ENCODE measurements at places on chromosomes 11 and 22.

DNA sequence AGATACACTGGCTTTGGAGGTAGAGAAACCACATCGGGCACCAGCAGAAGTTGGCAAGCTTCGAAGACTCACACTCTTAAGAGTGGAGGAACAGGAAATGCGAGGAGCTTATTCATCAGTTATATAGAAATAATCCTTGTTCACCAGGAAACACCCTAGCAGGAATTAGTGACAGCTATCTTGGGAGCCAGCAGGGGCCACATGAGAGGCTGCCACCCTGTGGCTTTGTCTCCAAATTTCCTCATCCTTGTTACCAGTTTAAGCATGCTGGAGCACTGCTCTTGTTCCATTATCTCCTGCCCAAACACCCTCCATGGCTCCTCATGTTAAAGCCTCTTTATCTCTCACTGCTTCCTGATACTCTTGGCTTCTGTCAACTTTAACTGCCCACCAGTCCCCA lies 131.0 kb downstream of the PLEKHA7 start:
- no peak for DNase-seq

- peak; percentile 81 for DNase-seq
Observed at GRCh38 chr11:1669546-1670218, 27.3 kb upstream of the KRTAP5-6 start.

DNA sequence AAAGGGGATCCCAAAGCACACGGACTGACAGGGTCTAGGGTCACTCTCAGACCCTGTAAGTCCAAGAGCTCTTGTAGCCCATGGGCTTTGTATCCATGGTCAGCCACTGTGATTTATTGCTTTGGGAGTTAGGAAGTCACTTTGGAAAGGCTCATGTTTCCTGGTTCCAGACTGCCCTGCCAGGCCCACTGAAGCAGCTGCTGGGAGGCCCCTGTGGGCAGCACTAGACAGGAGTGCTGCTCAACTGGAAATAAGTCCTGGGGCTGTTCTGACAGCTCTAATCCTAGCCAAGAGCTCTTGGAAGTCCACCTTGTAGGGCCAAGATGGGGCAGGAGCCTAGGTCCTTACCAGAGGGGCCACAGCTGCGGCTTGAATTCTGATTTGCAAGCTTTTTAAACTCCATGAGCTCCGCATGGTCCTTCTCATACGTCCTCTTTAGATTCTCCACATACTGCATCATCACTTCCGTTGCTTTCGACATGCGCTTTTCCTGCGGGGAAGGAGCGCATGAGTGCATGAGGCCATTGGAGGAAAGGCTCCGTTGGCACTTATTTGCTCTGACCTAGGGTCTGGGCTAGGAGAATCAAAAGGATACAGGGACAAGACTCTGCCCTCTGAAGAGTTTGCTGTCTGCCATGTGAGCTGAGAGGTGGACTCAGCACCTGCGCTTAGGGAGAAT lies 32.2 kb upstream of the LYVE1 start:
- DNase-seq = no peak

GRCh38 chr11:123257370-123257769 lies 62.3 kb upstream of the CLMP start:
- DNase-seq = no peak

DNA sequence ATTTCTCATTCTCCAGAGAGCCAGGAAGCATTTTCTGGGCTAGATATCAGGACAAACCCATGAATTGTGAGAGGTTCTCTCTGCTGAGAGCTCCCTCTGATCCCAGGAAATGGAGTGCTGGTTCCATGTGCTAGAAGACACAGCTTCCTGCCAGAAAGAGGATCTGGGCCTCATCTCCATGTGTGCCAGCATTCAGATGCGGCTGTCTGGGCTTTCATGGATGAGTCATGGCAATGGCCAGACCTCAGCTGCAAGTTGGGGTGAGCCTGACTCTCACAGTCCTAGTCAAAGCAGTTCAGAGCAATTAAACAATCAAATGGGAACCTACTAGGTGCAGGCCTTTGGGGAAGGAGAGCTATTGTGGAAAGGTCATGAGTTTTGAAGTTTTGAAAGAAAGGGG lies 82.3 kb upstream of the EED start:
- no peak for DNase-seq

GRCh38 chr11:35165423-35166368 lies 26.7 kb downstream of the CD44 start:
- DNase-seq = no peak

- DNase-seq = no peak
Observed at GRCh38 chr11:2975594-2975993, 16.5 kb downstream of the NAP1L4 start.

DNA sequence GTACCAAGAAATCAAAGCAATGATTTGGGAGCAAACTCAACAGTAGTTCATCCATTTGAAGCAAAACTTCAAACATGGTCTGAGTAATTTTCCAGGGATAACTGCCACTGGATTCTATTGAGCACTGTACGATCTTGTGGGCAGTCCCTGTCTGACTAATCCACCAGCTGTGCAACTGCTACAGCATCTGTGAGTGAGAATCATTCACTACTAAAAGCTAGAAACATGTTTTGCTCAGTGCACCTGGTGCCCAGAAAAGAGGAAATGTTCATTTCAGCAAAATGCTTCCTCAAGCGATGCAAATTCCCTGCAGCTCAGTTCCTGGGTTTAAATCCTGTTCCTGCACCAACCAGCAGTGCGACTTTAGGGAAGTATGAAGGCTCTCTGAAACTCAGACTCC lies 1077.9 kb downstream of the DLG2 start:
- no peak for DNase-seq

DNA sequence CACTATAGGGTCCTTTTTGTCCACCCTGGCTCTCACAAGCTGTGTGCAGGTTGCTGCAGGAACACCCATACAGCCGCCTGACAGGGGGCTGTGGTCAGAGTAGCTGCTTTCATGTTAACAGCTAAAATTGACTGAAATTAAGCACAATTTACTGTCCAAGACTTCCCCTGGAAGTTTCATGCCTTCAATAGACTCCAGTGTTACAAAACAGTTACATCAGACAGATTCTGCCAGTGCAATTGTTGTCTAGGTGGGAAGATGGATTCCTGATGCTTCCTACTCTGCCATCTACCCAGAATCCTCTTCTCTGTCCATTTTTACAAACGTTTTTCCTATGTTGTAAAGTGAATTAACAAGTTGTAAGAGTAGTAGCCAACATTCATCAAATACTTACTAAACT lies 5.3 kb upstream of the TSKU start:
- no peak for DNase-seq

GRCh38 chr22:20792966-20793728 lies 19.2 kb downstream of the SERPIND1 start:
- DNase-seq = no peak

- DNase-seq = peak; percentile 32
Observed at GRCh38 chr11:285021-285893, 3.7 kb upstream of the PGGHG start.

DNA sequence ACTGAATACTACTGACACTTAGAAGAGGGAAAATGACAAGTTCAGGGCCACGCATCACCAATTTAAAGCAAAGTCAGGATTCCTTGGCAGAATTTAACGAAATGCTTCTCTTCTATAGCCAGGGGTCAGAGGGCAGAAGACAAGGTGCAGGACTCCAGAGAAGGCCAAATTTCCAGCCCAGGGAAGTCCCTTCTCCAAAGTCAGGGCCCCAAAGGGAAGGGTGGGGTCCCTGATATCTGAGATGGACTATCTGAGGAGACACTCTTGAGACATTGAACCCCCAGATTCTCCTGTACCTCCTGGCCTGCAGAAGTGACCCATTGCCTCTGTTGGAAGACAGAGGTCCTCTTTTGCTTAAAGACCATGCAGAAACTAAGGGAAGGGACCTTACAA lies 91.2 kb downstream of the RPS6KA4 start:
- DNase-seq = peak; percentile 23

GRCh38 chr11:126686938-126687337 lies 313.6 kb downstream of the KIRREL3 start:
- DNase-seq = no peak

DNA sequence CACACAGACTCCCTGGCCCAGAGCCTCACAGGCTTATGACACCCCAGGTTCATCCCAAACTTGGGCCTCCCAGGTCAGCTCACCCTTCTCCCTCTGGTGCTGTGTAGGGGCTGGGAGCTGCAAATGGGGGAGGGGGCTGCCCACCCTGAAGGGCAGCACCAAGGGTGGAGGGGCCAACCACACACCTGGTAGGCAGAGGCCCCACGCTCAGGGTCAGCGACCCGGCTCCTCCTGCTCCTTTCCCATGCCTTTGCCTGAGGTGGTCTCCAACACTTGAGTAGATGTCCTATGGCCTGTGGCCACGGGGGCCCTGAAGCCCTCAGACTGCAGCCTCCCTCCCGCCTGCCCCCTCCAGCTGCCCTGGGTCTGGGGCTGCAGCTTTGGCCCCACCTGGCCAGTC lies 3.4 kb downstream of the DGCR6 start:
- DNase-seq = no peak

DNA sequence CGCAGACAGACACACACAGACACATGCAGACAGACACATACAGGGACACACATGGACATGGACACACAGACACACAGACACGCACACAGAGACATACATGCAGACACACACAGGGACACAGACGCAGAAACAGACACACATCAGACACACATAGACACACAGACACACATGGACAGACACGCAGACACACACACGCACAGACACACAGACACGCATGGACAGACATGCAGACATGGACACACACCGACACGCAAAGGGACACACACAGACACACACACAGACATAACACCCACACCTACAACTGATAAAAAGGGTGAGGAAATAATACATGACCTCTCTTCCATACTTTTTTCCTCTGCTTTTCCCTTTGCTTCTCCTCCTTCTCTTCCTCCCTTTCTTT lies 146.2 kb downstream of the HIPK3 start:
- DNase-seq = no peak

- DNase-seq = peak; percentile 3
Observed at GRCh38 chr11:10641177-10641911, 52.2 kb downstream of the IRAG1 start.

DNA sequence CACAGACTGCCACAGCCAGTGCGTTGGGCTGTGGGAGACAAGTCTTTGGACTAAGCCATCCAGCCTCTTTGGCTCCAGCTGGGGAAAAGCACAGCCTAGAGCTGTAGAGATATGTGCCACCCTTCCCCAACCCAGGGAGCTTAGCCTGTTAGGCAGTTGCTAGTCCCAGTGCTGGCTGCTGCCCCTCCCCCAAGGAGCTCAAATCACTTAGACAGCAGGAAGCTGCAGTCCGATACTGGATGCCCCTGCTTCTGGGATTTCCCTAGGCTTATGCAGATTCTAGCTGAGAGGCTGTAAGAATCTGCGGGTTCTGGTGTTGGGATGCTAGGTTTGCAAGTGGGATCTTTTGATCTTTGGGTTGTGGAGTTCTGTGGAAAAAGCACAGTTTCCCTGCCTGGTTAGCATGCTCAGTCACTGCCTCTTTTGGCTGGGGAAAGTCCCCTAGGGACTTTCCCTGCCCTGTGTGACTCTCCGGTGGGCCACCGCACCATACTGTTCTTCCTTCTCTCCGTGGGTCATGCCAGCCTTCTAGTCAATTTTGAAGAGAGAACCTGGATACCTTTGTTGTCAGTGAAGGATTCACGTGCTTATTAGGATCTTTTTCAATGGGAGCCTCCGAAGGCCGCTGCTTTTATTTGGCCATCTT lies 792.0 kb downstream of the KCNA4 start:
- no peak for DNase-seq

- no peak for DNase-seq
Observed at GRCh38 chr22:41576877-41577276, 12.8 kb downstream of the PMM1 start.

DNA sequence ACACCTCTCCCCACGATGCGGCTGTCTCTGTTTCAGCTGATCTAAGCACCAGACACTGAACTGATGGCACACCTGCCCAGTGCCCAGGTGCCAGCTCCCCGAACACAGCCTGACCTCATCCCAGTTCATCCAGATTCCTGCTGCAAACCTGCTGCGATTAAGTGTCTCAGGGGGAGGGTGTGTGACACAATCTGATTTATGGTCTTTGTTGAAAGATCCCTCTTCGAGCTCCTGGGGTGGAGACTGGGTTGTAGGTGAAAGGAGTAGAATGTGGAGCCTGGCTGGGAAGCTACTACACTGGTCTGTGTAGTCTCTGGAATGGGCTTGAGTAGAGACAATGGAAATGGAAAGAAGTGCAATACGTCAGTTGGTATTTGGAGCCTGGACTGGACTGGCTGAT lies 390.3 kb downstream of the SHANK2 start:
- no peak for DNase-seq

DNA sequence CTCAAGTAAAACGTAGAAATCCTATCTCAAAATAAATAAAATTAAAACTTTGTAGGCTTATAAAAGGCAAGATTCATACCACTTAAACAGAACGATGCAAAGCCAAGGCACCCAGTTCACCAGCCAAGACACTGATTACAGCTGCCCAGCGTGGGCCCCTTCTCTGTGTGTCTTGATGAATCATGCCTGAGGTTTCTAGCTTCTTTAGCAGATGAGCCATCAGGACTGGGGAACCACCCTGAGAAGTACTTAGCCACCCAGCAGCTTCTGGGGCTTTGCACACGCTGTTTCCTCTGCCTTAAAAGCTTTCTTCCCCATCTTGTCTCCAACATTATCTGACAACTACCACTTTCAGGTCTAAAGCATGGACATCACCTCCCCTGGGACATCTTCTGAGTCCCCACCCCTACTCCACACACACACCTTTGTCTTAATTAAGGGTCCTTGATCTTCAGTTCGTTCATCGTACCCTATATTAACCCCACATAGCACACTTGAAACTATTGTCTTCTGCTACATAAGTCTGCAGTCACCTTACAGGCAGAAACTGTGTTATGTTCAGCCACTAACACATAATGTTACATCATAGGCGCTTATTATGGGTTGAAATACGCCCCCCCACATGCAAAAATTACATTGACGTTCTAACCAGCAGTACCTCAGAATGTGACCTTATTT lies 8.7 kb upstream of the LAYN start:
- no peak for DNase-seq

DNA sequence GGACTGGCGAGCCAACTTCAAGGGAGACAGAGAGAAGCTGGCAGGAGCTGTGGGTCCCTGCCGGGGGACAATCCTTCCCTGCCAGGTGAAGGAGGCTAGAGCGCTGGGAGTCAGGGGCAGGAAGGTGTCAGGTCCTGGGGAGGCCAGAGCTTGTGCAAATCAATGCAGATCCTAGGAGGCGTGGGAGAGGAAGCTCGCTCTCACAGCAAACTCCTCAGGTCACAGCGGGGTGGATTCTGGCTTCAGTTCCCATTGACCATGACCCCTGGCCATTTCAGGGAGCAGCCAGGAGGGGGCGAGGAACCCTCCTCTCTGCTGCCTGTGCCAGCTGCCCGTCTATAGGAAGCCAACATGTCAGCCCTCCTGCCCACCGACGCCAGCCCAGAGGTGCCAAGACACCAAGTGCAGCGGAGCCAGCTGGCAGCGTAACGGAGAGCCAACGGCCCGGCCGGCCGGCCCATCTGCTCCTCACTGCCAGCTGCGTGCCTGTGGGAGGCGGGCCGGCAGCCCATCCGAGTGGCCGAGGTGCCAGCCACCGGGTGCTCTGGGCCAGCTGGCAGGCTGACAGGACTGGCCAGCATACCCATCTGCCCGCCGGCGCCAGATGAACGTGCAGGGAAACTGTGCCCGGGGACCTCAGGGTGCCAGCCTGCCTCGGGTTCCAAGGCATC lies 374.8 kb downstream of the MIAT start:
- DNase-seq = peak; percentile 61

Measured in right forelimb (tissue), 1 donor.